ENCODE measurements at places on chromosomes 11 and 22.

DNA sequence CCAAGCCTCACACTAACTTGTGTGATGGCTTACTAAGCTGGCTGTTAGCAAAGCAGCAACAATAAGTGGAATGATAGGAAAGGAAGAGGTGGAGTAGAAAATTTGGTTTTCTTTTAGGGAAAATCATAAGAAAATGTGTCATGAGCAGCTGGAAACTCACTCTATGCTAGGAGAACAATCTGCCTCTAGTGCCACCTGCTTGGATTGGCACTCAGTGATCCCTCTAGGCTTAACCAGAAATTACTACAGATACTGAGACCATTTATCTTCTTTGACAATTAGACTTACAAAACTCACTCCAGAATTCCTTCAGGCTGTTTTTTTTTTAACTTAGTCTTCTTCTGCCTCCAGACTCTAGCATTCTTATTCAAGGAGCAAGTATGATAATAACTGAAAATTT, 117.3 kb downstream of the CD44 start:
- DNase-seq, result no peak

DNA sequence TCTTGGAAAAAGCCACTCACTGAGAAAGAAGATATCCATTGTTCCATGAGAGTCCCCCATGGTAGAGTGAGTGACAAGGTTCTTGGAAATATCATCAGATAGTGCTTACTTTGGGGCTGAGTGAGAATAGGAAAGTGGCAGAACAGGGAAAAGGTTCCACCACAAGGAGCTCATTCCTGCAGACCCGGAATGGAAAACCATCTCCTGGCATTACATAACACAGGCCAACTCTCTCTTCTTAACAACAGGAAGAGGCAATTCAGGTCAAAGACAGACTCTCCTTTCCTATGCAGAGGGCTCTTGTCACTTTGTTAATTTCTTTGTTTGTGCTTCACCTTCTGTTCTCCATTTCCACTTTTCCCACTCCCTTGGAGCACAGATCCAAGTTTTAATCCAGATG, 259.7 kb downstream of the KIRREL3 start:
- no peak for DNase-seq

GRCh38 chr11:5690216-5690615, 626 bp downstream of the TRIM22 start:
- no peak for DNase-seq

GRCh38 chr11:61704838-61705237, 24.6 kb downstream of the DAGLA start:
- DNase-seq, result no peak

DNA sequence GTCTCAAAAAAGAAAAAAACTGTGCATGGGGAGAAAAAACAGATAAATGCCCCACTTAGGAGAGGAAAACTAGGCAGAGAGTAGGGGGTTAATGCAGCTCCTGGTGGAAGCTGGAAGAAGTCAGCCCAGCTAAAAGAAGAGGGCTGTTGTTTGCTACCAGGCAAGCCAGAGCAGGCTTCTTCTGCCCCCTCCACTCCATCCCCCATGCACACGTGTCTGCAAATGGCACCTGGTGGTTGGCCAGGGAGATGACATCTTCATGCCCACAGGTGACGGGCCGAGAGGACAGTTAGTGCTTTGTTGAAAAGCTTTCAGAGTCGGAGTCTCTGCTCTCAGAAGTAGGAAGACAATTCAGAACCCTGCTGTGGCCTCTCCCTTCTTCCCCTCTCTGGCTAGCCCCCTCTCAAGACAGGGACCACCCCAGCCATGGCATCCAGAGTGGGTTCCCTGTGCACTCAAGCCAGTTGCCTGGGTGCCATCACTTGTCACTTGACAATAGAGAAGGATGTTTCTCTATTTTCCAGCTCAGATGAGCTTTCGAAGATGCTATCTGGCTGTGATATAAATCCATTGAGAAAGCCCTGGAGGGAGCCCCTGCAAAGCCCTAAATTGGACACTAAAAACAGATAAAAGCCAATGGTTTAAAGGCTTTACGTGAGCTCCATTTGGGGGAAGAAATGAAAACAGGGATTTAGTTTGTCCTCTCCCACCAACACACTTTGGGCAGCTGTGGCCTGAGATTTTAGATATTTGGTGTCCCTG, 142.0 kb downstream of the TRIM29 start:
- DNase-seq, result no peak

- DNase-seq, result no peak
Observed at GRCh38 chr22:21688341-21688705, 22.5 kb downstream of the PPIL2 start.

DNA sequence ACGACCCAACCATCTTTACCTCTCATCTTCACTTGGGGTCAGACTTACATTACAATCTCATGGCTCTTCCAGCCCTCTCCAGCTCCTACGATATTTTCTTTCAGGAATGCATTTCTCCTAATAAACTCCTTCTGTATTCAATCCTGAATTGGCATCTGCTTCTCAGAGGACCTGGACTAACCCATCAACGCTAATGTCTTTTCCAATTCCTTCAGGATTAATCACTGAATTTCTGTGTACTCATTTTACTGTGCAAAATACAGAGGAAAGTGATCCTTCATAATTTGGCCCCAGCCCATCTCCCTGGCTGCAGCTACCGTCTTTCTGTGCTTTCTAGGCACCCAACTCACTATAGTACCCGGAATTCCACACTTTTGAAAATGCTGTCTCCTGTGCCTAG, 239.2 kb downstream of the METTL15 start:
- DNase-seq, result no peak

- no peak for DNase-seq
Observed at GRCh38 chr11:4455419-4455818, 6.3 kb downstream of the OR52K2 start.

GRCh38 chr11:4637662-4638047, 378 bp downstream of the OR51D1 start:
- no peak for DNase-seq

DNA sequence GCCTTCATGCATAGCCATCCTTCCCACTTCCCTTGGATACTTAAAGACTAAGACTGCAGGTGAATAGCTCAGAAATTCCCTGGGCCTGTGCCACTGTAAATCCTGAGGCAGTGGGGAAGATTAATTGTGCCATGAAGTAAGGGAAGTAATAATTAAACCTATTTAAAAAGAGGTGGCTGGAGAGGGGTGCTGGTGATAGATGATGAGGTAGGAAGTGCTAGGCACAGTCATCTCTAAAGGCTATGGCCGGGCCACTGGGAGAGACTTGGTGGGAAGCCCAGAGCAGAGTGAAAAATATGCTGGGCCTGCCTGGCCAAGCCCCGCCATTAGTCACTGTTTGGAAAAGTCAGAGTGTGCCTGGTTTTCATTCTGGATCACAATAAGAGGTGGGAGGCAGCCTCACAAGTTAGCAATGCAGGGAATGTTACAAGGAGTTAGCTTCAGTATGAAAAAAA, 197.2 kb upstream of the PITPNB start:
- DNase-seq, result no peak

DNA sequence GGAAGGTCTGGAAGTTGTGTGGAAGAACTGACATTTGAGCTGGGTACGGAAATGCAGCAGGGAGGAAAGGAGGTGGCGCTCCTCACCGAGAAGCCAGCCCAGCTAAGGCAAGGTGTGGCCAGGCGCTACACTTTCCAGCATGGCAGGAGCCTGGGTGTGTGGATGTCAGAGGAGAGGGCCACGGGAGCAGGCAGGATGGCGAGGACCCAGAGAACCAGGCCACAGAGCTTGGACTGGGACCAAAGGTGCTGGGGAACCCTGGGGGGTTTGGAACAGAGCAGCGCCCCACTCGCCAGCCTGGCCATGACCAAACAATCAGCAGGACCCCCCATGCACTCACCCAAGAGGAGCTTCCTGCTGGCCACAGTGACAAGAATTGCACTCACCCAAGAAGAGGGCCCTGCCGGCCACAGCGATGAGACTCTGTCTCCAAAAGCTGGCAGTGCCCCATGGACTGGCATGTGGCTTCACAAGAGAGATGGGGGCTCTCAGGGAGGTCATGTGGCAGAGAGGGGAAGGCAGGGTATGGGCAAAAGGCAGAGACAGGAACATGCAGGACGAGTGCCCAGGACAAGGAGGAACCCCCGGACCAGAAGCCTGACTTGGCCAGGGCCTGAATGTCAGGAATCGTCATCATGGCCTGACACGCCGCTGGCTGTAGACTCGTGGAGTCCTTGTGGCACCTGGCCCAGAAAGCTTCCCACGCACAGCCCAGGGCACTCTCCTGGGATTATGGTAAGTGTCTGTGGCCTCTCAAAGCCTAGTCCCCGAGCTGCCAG, 45.4 kb downstream of the IGF2 start:
- DNase-seq, result no peak

GRCh38 chr11:82899957-82900276, 313 bp downstream of the PRCP start:
- DNase-seq, result no peak

DNA sequence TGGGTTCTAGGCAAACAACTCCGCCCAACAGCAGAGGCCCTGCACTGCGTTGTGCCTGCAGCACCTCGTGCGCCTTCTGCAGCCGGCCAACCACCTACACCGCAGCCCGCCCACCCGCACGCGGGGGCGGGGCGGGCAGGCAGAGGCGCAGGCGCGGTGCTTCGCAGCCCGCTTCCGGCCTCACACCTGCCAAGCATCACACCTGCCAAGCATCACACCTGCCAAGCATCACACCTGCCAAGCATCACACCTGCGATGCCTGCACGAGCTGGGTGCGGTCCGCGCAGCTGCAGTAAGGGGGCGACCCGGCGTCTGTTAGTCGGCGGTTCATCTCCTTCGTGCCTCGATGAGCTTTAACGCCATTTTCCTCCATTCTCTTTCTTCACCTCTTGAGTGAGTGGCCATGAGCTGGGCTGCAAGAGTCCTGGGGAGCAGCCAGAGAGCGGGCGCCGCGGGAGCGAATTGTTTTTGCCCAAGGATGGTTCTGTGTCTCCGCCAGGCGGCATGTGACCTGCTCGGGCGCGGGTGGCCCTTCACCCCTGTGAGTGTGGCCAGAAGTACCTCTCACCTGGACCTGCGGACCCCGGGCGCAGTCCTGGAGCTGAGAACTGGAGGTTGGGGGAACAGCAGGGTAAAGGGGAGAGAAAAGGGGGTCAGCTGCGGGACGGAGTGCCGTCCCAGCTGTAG, at the start of gene LDHAL6A:
LDHAL6A (plus strand) TSS at position 171 of the 687 bp plus-strand sequence. CDS start 825 bp downstream, outside the sequence.
- DNase-seq, result no peak

DNA sequence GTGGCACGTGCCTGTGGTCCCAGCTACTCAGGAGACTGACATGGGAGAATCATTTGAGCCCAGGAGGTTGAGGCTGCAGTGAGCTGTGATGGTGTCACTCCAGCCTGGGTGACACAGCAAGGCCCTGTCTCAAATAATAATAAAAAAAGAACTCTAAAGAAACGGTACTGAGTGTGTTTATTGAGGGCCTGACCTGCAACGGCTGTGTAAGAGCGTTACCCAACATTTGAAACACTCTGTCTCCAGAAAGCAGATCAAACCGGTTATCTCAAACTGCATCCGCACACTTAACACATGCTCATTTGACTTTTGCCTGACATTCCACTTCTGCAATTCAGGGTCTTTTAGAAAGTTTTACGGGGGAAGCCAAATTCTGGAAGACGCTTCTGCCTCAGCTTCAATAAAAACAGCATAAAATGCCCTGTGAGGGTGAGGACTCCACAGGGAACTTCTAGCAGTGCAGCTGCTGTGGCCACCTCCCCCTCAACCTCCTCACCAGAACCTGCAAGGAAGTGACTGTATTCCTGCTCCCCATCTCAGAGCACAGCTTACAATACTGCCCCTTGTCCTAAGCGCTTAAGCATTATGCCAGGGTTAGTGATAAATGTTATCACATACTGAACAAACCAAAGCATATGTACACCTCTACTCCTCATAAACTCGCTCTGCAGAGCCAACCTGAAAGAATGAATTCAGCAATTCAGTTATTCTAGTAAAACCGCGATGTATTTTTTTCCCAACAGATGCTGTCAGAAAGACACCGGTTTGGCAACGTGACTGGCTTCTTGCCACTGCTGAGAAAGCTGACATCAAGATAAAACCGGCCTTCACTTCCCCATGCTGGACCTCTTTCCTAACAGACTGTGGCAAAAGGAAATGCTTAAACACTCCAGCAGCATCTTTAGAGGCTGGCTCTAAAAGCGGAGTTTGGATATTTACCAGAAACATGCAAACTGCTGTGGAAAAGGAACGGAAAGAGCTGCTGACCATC, 52.2 kb downstream of the PRDM10 start:
- DNase-seq, result no peak

- DNase-seq, result no peak
Observed at GRCh38 chr11:2580061-2580421, 119.8 kb downstream of the KCNQ1OT1 start.

- no peak for DNase-seq
Observed at GRCh38 chr11:1750481-1750839, at the start of gene IFITM10. TSS of gene IFITM10 (minus strand) at chr11:1750595. CDS start at chr11:1750442, 153 bp downstream.

DNA sequence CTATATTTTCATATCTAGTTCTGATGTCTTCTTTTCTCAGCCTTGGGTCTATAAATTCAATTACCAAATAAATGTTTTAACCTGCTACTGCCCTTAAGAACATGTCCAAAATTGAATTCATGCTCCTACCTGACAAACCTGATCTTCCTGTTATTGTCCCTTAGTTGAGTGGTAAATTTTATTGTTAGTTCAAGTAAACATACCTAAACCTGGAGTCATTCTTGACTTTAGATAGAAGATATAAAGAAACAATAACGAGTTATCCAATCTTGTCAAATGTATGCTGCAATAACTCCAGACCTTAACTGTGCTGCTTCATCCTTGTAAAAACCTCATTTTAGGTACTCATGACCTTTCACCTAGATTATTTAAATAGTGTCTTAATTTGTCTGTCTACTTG, 34.6 kb upstream of the SC5D start:
- DNase-seq, result no peak

GRCh38 chr11:360326-361280, 8.7 kb upstream of the B4GALNT4 start:
- no peak for DNase-seq

- no peak for DNase-seq
Observed at GRCh38 chr11:113668255-113668654, 37.9 kb downstream of the TMPRSS5 start.

DNA sequence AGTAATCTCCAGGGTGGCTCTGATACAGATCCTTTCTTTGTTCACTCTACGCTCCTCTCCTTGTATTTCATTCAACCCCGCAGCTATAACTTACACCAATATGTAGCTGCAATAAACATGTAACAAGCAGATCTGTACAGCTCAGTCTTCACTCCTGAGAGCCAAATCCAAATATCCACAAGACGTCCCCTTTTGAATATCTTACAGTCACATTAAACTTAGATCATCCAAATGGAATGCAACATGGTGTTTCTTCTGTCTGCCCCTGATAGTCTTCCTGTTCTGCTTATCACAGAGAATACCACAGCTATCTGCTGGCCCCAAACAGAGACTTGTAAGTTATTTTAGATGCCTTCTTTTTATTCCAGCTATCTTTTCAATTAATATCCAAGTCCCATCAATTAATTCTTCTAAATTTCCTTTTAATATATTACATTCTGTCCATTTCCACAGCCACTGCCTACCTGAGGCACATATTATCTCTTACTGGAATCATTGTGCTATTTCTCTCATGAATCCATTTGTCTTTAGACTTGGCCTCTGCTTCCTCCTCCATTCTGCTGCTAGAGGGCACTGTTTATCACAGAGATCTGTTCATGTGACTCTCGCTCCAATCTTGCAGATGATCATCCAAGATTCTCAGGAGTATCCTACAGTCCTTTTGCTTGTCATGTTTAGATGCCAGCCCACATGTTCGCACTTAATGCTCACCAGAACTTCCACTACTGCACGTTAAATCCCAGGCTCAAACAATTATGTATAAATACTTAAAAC, 908.6 kb downstream of the NTM start:
- DNase-seq, result no peak
